MCF 10A (cell line): ENCODE measurements at places on chromosomes 7 and 10. TPM values are rescaled to one million over a fixed set of nuclear protein-coding genes. Genes with fewer than 3 reads are reported as not detected.
A peak's percentile ranks its signal among the peaks of the same experiment; 100 is the strongest.

- no peak for DNase-seq
Observed at GRCh38 chr7:114720725-114721124, 201.2 kb upstream of the MDFIC start.

GRCh38 chr7:143905509-143905908, 3.5 kb upstream of the TCAF1 start:
- no peak for DNase-seq

DNA sequence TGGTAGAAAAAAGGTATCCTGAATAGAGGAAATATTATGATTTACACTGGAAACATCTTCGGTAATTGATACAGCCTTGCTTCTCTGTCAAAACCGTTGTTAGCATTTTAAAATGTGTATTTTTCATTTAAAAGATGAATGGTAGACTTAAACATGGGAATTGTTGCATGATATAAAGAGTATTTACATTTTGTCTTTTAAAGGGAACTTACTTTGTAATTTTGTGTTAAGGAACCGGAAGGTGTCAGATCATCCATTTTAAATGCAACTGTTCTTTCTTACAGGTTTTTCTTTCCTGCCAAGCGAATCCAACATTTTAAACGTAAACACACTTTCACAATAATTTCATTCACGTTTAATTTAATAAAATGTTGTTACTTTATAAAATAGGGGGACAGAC, 1.8 kb upstream of the IGF2BP3 start:
- DNase-seq, result no peak

GRCh38 chr7:158407581-158408317, 179.9 kb downstream of the PTPRN2 start:
- peak; percentile 78 for DNase-seq

DNA sequence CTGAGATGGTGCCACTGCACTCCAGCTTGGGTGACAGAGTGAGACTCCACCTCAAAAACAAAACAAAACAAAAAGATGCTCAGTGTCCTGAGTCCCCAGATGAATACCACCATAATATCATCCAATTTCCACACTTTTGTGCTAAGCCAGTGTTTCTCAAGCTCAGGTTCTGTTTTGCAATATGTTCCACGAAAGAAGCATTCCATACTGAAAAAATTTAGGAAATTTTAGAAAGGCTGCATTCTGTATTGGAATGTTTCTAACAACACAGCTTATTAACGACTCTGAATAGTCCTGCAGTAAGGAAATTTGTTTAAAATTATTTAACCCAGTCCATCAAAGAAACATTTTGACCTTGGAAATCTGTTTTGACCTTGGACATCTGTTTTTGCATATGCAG, 142.4 kb downstream of the EPC1 start:
- DNase-seq, result no peak

DNA sequence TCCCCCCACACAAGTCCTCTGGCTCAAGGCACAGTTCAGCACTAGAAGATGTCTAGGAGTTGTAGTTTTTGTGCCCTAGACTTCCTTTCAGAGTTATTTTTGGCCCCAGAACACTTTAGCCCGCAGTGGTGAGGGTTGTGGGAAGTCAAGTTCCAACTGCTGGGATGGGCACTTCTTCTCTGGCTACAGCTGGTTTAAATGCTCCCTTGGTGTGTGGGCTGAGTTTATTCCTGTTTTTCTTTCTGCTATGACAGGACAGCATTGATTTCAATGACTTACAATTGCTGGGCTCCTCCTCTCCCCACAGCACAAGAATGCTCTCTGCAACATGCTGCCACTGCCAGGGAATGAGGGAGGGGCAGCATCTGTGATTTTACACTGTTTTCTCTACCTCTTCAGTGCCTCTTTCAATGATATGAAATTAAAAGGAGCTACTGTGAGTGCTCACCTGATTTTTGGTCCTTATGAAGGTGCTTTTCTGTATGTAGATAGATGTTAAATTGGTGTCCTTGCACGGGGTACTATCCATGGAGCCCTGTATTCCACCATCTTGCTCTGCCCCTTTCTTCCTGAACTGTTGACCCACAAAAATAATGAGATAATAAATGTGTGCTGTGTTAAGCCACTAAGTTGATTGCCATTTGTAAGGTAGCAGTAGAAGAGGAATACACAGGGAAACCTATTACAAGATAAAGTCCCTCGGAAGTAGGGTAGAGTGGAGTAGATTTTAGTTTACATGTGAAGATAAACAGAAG, 56.3 kb downstream of the SLC13A1 start:
- DNase-seq, result no peak

- DNase-seq, result peak; percentile 52
Observed at GRCh38 chr10:118832241-118832651, 77.5 kb upstream of the CACUL1 start.

DNA sequence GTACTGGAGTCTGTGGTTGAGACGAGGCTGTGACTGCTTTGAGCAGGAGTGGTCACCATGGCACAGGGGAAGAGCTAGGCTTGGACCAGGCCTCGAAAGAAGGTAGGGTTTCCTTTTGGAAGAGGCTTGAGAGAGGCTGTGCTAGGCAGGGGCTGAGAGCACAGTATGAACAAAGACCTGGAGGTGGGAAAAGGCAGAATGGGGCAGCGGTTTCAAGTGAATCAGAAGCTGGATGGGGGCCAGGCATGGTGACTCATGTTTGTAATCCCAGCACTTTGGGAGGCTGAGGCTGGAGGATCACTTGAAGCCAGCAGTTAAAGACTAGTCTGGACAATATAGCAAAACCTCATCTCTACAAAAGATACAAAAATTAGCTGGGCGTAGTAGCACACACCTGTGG, 65.9 kb downstream of the CLIP2 start:
- peak; percentile 95 for DNase-seq

DNA sequence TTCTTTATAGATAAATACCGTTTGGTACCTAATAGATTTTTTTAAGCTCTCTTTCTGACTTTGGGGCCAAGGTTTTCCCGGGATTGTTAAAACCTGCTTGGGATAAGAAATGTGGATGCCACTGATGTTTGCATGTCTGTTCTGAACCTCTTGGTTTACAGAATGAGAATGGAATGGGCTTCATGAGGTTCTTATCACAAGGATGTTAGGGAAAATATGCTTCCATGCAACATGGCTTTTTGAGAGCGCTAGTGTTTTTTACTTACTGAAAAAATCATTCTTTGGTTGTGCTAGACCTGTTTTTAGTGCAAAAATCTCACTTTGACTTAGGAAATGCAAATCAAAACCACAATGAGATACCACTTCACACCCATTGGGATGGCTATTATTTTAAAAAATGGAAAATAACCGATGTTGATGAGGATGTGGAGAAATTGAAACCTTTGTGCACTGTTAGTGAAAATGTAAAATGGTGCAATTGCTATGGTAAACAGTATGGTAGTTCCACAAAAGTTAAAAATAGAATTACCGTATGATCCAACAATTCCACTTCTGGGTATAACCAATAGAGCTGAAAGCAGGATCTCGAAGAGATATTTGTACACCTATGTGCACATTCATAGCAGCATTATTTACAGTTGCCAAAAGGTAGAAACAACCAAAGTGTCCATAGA, 38.9 kb downstream of the TSPAN14 start:
- DNase-seq, result no peak

DNA sequence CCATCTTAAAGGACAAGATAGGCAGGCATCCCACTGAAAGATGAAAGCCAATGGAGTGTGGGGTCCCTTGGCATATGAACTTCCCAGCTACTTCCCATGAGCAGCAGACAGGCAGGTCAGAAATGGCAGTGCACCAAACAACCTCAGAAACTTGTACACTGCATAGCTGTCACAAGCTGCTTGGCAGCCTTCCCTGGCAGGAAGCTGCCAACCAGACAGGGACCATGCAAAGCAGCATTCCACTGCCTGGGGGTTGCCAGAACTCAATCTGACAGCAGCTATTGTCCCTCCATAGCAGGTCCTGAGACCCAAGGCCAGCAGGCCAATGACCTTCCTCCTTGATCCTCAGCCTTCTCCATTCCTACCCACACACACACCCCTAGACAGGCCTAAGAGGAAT, 139.5 kb downstream of the PLCE1 start:
- DNase-seq, result peak; percentile 27

DNA sequence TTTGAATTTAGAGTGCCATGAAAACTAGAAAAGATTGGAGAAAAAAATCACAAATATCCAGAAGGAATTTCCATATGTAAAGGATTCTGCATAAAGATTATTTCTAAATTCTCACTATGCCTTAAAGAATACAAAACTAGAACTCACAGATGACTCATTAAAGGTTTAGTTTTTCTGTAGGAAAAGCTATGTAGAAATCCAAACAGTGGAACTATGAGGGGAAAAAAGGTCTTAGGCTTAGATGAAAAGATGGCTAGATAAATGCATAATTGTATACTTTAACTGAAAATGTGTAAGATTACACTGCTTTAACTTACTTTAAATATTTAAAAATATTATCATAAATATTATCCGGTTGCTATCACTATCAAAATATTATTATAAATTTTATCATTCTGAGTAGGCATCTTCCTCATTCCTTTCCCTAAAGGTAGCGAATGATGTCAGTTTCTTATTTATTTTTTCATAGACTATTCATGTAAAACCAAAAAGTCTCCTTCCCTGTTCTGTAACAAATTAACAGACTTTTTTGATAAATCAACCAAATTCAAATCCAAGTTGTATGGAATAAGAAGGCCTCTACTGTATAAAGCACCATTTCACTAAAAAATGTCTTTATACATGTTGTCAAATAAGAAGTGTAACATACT, 69.1 kb upstream of the COMTD1 start:
- DNase-seq, result no peak

DNA sequence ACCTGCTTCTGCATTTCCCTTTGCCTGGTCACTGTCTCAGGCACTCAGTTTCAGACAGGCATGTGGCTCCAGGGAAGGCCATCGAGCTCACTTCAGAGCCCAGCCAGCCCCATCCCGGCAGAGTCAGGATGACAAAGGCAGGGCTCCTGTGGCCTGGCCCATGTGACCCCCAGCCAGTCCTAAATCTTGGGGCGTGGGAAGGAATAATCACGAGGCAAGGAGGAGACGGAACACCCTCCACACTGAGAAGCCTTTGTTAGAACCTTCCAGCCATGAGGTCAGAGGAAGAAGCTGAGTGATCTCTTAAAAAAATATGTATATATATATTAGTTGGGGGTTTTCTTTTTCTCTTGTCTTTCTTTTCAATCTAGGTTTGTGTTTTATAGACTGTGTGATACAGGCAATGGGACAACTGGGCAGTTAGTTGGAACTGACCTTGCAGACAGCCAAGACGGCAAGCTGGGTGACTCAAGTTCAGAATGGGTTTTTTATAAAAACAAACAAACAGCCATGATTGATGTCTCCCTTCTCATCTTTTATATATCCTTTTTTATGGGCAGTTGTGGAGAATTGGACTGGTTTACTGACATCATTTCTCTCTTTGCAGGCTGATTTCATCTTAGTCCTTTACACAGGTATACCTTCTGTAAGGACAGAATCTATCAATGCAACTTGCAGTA, 60.8 kb downstream of the CHN2 start:
- peak; percentile 38 for DNase-seq

DNA sequence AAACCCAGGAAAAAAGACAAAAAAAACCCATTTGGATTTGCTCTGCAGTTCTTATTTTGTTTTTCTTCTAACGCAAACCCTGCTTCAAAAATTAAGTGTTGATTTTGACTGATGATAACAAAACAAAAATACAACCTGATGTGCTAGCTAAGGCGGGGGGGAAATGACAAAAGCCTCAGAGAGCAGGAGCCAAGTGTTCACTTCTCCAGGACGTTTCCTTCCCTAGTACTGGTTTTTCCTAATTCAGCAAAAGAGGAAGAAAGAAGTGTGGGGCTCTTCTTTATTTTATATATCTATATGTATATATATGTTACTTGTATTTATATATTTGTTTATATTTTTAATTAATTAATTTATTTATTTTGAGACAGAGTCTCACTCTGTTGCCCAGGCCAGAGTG, 28.0 kb downstream of the SNX10 start:
- DNase-seq, result no peak

DNA sequence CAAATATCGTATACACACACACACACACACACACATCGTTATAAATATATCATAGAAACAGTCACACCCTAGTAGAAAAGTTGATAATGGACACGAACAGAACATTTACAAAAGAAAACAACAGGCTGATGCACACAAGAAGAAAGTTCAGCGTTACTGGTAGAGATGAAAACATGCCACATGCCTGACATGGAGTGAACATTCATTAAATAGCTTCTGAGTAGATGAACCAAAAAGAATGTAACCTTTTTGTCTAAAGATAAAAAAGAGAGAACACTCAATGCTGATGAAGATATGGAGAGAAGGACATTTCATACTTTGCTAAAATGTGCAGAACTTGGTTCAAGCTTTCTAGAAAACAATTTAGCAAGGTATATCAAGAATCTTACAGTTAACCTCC, 173.4 kb upstream of the KLF14 start:
- no peak for DNase-seq

DNA sequence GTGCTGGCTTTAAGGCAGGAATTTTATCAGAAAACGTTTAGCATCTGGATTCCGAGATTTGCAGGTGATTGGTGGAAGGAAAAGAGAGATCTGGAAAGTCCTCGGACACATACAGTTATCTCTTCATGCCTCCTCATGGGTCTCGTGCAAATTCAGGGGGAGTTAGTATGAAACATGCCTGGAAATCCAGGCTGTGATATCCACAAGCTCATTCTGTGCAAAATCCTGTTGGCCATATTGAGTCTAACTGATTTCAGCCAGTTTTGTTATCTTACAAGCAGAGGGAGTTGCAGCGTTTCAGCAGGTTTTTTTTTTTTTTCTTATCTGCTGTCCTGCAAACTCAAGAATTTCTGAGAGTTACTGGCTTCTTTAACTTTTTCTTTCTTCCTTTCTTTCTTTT, 411.5 kb downstream of the GALNT17 start:
- no peak for DNase-seq

DNA sequence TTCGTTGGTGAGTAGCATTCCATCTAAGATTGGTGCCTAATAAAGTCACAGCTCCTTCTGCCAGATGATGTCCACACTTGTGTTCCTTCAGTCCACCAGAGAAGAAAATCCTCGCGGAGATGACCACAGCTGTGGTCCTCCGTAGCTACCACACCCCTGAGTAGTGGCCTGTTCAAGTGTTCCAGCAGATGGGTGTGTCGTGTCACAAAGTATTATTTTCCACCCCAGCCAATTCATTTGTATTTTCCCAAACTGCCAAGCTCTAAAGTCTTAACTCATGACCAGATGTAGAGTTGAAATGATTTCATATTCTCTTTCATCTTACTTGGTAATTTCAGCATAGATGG, 251.3 kb upstream of the TCF7L2 start:
- no peak for DNase-seq

DNA sequence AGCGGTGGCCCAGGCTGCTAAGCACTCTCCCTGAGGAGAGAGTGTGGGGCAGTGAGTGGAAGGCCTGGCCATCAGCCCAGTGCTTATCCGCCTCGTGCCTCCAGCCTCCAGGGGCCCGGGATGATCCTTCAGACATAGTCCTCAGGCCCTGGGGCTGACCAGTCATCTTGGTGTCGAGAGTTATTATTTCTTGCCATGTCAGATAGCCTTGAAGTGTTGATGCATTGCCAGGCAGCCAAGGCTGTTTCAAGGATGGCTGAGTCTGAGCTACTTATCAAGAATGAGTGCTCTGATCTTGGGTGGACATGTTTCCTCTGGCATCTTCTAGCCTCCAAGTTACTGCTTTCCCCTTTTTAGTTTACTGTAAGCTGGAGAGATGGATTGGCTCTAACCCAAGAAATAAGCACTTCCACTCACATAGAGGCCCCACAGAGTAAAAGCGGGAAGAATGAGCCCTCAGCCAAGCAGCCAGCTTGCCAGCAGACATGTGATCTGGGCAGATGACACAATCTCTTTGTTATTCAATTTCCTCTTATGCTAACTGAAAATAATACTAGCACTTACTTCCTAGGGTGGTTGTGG, 136.5 kb upstream of the NAMPT start:
- peak; percentile 76 for DNase-seq

Gene GIMAP2
- not detected in 2 replicates for total RNA-seq

Gene PRLHR
- not detected in 2 replicates for total RNA-seq

Gene ELMO1
- total RNA-seq, result 0.30 TPM in 1 of 2 replicates, not detected in the other

Gene PRTFDC1
- total RNA-seq, result not detected in 2 replicates

Gene LRMDA
- not detected in 2 replicates for total RNA-seq

Gene NEUROD6
- not detected in 2 replicates for total RNA-seq
